ENCODE measurements at places on chromosomes 3 and 15. TPM values are rescaled to one million over a fixed set of nuclear protein-coding genes. Genes with fewer than 3 reads are reported as not detected.

LRTM1 gene
- 0.25 TPM for polyA plus RNA-seq

PLA2G4E gene
- 0.43 TPM for polyA plus RNA-seq

GTF2E1 gene
- 10.0 TPM for polyA plus RNA-seq

TM4SF1 gene
- polyA plus RNA-seq: 56.9 TPM

GOLGA6L9 gene
- polyA plus RNA-seq: 10.7 TPM

CLRN1 gene
- 8.7 TPM for polyA plus RNA-seq

SENP8 gene
- polyA plus RNA-seq: 3.4 TPM

IL12A gene
- 2.8 TPM for polyA plus RNA-seq

GPR15 gene
- 0.24 TPM for polyA plus RNA-seq

ILDR1 gene
- polyA plus RNA-seq: 3.2 TPM

CIB2 gene
- 151 TPM for polyA plus RNA-seq

VIPR1 gene
- 75.3 TPM for polyA plus RNA-seq

CCDC80 gene
- 27.6 TPM for polyA plus RNA-seq

TLR9 gene
- polyA plus RNA-seq: 0.37 TPM

ETV5 gene
- polyA plus RNA-seq: 5.8 TPM

GOLGA8N gene
- polyA plus RNA-seq: 20.7 TPM

PDCD10 gene
- polyA plus RNA-seq: 49.8 TPM

RTP1 gene
- polyA plus RNA-seq: 0.12 TPM

TMEM43 gene
- polyA plus RNA-seq: 39.4 TPM

PATL2 gene
- 2.3 TPM for polyA plus RNA-seq
